ENCODE measurements at places on chromosomes 6 and 20.
A peak's percentile ranks its signal among the peaks of the same experiment; 100 is the strongest.

DNA sequence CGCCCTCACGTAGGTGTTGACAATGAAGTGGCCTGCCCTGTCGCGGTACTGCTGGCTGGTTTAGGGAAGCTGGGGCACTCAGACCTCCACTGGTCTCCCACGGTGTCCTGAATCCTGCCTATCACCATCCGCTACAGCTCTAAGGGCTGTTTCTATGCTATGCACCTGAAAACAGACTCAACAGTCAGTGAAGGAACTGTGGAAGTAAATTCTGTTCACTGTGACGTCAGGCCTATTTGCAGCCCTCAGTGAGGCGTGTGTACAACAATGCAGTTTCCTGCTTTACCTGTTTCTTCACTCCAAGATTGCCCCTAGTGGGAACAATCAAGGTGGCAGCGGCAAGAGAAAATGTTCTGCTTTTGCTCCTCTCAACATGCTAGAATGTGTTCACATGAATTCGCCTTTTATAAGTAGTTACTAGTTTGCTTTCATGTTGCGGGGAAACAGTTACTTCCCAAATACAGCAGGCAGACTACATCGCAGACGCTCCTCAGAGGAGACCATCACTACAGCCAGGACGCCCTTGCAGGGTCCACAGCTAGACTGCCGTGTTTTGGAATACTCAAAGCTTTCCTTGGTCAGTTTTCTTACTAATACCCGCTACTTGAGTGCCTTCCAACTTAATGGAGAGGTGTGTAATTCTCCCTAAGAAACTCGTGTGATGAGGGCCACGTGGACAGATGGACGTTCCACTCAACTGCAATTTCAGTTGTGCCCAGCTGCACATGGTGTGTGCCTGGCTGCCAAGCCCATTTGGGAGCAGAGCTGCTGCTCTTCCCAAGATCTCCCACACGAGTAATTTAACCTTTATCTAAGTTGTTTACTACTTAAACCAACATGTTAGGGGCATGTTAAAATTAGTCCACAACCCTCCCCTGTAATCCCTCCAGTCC, 25.4 kb downstream of the DIDO1 start:
- no peak for DNase-seq

GRCh38 chr6:15027472-15027871, 218.4 kb upstream of the JARID2 start:
- DNase-seq = no peak

- DNase-seq = no peak
Observed at GRCh38 chr6:43540507-43540906, 23.6 kb downstream of the POLR1C start.

DNA sequence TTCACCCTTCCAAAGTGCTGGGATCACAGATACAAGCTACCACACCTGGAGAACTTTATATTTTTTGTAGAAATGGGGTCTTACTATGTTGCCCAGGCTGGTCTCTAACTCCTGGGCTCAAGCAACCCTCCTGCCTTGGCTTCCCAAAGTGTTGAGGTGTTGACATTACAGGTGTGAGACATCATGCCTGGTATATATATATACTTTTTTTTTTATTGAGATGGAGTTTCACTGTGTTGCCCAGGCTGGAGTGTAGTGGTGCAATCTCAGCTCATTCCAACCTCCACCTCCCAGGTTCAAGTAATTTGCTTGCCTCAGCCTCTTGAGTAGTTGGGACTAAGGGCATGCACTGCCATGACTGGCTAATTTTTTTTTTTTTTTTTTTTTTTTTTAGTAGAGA, 5.4 kb downstream of the FKBP5 start:
- no peak for DNase-seq

DNA sequence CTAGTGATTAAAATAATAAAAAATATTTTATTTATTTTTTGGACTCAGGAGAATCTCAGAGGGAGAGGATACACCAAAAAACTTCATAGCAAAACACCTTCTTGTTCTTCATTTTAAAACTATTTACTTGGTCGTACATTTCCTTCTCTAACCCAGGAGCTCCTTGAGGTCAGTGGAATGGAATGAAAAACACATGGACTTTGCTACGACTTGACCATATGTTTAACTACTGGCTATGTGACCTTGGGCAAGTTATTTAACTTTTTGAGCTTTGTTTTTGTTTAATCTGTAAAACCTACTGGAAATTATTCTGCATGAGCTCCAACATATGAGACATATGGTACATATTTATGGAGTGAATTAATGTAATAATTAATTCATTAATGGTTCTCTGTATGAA, 1005.5 kb upstream of the CITED2 start:
- DNase-seq = no peak

- no peak for DNase-seq
Observed at GRCh38 chr6:162713974-162714780, 13.4 kb downstream of the PRKN start.

- no peak for DNase-seq
Observed at GRCh38 chr6:144364782-144365181, 79.6 kb downstream of the UTRN start.

- no peak for DNase-seq
Observed at GRCh38 chr20:57940868-57941522, 231.2 kb upstream of the PMEPA1 start.

GRCh38 chr6:524803-525202, 132.1 kb downstream of the HUS1B start:
- DNase-seq = no peak

GRCh38 chr20:9555781-9556180, 41.4 kb downstream of the LAMP5 start:
- DNase-seq = no peak

GRCh38 chr6:108555399-108556052, 5.2 kb upstream of the FOXO3 start:
- no peak for DNase-seq

DNA sequence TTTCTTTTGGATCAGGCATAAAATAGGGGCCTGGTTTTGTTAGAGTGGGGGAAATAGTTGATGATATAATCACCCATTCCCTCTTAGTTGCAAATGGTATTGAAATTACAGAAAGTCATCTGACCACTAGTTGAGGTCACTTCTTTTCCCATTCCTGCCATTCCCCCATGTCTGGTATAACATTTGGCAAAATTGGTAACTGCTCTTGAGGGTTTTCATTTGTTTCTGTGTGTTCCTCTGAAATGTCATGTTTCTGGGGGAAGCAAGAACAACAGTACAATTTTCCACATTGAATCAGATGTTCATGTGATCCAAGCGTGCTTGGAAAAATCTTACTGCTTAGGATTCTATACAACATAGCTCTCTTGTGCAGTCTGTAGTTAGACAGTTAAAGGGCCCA, 7.3 kb downstream of the AIG1 start:
- no peak for DNase-seq

DNA sequence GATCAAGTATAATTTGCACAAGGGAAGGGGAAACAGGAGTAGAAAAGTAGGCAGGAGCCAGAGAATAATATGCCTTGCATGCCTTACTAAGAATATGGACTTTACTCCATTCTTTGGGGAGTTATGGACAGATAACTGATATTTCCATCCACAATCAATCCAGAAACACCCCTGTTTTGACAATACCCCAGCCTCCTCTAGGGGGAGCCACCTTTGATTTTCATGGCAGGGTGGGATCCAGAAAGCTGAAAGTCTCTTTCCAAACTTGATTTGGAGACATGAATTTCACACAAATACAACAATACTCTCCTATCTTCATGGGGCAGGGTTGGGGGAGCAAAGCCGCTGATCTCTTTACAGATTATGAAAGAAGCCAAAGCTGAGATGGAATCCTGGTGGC, 404.1 kb downstream of the FOXA2 start:
- peak; percentile 2 for DNase-seq

DNA sequence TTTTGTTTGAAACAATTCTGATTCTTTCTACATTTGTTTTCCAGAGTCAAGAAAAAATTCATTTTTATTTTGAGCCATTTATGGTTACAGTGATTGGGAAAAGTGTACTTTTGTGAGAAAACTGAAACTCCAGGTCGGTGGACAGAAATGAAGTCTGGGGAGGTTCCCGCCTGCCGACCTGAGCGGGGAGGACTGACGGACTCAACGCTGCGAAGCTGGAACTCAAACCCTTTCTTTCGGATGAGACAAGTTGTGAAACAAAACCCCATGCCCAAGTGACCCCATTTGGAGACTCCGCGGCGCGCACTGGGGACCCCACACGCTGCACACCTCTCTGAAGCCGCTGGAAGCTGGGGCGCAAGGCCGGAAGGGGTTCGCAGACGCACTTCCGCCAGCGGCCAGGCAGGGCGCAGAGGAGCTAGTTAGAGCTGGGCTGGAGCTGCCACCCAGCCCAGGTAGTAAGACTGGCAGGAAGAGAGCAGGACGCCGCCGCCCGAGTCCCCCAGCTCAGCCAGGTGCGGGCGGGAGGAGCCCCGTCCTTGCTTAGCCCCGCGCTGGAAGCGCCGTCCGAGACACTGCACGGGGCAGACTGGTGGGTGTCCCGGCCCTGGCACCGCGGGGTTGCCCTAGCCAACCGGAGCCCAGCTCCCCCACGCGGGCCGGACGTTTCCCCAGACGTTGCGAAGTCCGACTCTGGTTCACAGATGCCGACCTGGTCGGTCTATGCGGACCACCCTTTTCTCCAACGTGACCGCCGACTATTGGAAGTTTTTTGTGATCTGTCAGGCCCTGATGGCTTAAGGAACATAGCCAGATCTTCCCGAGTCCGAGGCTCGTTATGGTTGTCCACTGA, 19.8 kb upstream of the ZSCAN16 start:
- DNase-seq = no peak

DNA sequence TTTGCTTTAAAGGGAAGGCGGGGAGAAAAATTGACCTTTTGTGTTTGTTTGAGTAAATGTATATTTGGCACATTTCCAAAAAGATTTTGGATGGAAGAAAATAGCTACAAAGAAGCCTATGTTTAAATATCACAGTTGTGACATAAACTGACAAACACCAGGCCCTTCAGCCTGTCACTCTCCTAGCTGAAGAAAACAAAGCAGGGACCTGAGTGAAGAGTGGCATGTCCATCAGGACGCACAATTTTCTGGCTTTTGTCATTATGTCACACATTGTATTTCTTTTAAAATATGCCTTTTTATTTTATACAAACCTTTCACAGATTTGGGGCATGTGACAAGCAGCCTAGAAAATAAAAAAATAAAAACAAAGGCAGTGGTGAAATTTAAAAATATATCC, 241.2 kb downstream of the OGFRL1 start:
- DNase-seq = no peak

DNA sequence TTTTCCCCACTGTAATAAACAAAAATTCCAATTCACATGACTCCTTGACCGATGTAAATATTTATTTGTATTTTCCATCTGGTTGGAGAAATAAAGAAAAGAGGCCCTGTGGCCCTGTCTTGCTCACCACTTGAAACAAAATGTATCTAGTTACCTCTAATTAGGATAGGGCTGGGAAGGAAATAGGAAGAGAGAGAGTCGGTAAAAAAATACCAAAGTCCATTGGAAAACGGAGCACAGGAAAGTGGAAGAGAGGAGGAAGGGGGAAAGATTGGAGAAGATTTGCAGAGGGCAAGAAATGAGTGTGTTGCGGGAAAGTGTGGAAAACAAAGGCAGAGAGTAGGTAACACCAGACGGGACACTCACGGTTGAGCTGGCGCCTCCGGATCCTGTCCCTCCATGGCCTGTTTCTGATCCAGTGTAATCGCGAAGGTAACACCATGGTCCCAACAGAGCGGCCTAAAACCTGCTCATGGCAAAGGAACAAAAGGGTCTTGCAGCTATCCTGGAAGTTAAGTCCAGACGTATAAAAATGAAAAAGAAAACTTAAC, 105.8 kb upstream of the RIPOR2 start:
- DNase-seq = no peak

GRCh38 chr6:136783495-136784270, 8.6 kb downstream of the MAP3K5 start:
- DNase-seq = peak; percentile 91

- DNase-seq = peak; percentile 57
Observed at GRCh38 chr20:21048841-21049273, 57.3 kb downstream of the LINC00237 start.

DNA sequence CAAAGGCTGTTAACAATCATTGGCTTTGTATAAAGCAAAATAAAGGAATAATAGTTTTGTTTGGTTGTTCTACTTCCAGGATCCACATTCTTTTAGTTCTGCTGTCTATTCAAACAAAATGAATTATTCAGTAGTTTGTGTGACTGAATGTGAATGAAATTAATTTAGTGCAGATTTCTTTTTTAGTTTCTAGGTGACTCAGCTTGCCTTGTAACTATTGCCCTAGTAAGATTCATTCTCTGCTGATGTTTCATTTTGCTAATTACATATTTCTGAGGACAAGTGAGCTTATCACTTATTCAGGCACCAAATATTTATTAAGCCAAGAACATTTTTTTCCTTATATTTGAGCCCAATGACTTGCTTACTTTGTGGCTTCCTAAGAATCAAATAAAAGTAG, 46.5 kb upstream of the RIPOR2 start:
- DNase-seq = no peak

DNA sequence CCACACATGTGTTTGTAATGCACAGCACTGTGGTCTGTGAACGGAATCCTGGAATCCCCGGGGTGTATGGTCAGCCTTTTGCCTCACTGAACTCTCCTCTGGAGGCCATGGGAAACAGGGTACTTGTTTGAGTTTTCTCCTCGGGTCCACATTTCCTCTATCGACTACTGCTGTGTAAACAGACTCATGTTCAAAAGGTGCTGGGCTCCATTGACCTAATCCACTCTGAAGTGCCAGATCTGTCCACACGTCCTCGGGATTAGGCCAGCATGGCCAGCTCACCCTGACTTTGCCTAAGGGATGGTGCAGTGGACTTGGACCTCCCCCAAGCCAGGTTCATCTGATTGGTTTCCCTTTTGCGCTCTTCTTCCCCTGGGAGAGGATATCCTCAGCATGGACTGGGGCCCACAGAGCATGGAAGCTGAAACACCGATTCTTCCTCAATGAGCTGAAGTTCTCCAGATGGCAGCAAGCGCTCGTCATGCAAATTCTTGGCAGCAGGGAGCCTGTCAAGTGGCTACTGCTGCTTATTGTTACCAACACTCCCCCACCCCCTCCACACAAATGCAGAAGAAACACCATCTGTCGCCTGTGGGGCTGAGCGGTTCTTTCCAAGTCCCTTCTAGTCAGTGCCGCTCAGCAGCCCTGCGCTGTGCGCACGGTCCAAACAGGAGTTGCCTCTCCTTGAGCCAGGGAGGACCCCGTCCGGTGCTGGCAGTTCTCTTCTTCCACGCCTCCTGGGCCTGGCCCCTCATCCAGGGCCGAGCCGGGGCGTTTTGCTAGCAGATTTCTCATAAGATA, 292.6 kb upstream of the MARCKS start:
- no peak for DNase-seq

GRCh38 chr6:33717934-33718455, 6.5 kb upstream of the UQCC2 start:
- no peak for DNase-seq

GRCh38 chr6:154169193-154169847, 130.3 kb downstream of the OPRM1 start:
- DNase-seq = peak; percentile 92

GRCh38 chr6:259316-259715, 33.0 kb upstream of the DUSP22 start:
- no peak for DNase-seq

DNA sequence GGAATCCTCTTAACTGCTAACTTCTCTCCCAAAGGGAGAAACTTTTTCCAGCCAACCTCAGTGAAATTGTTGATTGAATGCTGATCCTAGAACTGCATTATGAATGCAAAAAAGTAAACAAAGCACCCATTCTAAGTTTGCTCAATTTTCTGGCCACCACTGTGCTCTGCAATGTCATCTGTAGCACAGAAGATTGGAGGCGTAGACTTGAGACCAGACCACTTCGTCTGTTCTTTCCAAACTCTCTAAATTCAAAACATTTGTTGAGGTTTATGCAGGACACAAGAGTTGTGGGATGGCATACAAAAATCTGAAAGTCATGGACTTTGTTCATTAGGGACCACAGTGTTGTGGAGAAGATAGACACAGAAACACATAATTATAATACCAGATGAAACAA, 11.1 kb upstream of the TSPYL1 start:
- no peak for DNase-seq

Measured in KBM-7 (cell line).